ENCODE measurements at places on chromosomes 11 and 22.

DNA sequence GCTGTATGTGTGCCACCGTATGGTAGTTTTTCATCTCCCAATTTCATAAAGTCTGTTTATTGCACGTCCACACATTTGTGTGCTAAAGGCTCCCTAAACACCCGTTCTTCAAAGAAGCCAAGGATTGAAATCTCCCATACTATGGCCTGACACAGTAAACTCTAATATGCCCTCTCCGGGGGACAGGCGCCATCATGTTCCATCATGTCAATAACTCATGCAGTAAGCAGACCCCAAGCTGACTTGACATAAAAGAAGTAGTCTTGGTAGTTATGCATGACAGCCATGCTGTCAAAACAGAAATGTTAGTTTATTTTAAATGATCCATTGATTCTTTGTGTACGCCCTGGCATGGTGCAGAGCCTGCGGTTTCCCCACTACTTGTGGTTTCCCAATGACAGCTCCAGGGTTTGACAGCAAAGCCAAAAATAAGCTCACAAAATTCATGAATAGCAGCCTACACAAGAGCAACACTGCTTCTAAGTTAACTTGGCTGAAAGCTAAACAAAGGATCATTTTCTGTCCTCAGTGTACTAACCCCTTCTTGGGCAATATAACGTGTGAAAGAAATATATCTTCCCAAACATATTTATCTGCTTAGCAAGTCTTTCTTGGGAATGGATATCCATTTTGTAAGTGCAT is 56.5 kb upstream of the CABP7 start:
- DNase-seq, result no peak

GRCh38 chr22:28829358-28830181 is 29.2 kb upstream of the XBP1 start:
- peak; percentile 60 for DNase-seq

DNA sequence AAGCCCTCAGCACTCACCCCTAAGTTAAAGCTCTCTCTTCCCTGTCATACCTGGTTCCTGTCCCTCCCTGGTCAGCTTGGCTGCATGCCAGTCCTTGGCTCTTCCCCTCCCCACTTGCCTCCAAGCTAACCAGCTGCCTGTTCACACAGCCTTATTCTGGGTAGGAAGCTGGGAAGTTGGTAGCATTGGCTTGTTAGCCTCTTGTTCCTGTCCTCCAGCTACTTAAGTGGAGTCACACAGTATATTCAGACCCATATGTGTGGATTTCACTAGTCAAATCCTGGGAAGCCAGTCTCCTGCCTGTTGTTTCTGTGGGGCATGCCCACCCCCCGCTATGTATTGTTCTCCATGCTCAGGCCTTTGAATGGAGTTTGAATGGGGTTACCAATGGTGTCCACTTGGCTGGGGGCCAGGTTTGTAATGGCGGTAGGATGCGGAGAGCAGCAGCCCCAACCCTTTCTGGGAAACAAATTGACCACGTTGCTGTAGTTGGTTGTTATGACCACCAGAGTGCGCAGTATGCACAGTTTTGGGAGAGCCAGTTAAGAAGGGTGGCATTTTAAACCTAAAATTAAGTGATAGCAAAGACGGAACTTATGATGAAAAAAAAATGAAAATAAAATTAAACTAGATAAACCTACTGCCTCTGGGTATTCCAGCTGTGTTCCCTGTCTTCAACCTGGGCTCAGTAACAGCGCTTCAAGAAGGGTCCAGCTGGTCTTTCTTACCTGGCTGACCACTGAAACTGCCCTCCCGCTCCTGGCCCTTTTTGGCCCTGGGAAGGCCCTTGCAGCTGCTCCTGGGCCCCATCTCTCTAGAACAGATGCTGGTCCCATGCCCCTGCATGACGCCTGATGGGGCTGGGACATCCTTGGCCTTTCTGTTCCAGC is 10.7 kb upstream of the RPS3 start:
- DNase-seq, result peak; percentile 87

DNA sequence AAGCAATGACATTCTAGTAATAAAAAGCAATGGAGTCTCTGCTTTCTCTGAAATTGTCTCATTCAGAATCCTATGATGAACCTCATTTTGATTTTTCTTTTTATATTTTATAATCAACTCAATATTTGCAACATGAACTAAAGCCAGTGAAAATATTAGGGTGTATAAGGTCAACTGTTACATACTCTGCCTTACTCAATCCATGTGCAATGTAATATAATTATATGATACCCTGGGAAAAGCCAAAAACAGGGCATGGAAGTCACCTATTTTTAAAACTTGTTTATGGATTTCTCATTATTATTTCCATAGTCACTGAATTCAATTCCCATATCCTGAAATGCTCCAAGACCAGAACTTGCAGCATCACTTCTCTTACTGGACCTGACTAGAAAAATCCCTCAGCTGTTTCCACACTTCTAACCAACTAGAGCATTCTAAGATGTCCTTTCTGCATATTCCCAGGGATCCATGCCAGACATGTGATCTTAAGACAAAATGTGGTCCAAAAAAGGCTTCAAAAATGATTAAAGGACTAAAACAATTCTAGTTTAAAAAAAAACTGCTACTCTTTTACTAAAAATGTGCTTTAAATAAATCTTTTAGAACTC is 97.3 kb downstream of the GUCY1A2 start:
- DNase-seq, result peak; percentile 49

DNA sequence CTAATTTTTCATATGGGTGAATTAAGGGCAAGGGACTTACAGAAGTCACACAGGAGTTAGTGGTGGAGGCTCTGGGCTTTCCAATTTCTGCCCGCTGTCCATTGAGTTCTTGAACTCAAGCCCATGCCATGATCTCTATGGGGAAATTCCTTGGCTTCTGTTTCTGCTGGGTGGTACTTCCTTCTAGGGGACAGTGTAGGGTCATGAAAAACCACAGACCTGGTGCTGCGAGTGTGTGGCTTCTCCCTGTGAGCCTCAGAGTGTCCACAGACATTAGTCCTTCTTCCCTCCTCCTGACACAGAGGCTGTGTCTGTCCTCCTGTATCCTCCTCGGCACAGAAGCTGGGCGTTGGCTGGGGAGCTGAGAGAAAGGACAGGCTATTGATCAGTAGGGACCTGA is 6.3 kb upstream of the SEZ6L start:
- DNase-seq, result no peak

- DNase-seq, result no peak
Measured at GRCh38 chr11:122816761-122817520, 21.4 kb upstream of the CRTAM start.

DNA sequence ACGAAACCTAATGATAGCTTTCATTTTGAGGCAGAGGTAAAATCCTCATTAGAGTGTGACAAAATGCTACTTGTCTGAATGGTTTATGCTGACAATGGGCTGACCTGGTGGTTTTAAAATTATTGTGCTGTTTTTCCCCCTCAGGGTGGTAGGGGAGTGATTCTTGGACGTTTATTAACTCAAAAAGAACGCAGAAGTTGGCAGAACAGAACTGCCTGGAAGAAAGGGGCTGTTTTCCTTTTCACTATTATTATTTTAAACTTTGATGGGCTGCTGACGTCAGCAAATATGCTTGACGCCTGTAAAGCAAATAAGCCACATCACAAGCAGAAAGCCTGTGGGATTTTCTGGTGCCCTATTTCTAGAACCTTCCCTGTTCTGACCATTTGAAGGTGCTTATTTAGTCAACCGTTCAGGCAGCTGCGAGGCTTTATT is 4.0 kb downstream of the RASSF10 start:
- no peak for DNase-seq

DNA sequence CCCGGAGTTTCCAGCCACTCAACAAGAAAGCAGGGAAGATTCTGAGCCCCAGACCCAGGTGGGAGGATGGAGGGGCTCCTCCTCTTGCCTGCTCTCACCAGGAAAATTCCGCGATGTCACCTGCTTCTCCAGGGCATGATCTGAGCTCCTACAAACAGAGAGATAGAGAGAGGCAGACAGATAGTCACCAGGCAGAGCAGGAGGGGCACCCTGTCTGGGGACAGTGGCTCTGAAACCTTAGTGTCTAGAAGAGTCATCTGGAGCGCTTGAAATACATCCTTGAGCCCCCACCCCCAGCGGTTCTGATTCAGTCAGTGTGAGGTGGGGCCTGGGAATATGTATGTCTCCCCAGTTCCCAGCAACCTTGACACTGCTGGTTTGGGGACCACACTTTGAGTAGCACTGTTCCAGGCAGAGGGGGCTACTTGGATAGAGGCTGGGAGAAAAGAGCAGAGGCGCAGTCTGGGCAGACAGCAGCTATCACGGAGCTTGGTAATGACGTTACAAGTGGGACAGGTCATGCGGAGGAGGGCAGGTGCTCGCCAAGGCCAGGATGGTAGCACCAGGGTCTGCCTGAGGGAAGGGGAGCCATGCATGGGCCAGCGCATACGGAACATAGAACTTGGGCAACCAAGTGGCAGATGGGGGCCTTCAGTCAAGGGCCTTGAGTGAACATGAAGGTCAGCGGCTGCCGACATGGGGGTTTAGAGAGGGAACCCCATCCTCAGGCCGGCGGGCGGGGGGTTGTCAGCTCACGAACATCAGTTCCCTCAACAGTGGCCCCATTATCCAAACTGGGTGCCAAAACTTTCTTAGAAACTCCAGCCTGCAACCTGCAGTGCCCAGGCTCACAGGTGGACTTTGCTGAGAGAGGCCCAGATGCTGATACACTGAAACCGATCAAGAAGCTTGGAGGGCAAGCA is 60.9 kb upstream of the MYEOV start:
- no peak for DNase-seq

GRCh38 chr11:126431401-126432064 is 76.0 kb downstream of the ST3GAL4 start:
- no peak for DNase-seq

DNA sequence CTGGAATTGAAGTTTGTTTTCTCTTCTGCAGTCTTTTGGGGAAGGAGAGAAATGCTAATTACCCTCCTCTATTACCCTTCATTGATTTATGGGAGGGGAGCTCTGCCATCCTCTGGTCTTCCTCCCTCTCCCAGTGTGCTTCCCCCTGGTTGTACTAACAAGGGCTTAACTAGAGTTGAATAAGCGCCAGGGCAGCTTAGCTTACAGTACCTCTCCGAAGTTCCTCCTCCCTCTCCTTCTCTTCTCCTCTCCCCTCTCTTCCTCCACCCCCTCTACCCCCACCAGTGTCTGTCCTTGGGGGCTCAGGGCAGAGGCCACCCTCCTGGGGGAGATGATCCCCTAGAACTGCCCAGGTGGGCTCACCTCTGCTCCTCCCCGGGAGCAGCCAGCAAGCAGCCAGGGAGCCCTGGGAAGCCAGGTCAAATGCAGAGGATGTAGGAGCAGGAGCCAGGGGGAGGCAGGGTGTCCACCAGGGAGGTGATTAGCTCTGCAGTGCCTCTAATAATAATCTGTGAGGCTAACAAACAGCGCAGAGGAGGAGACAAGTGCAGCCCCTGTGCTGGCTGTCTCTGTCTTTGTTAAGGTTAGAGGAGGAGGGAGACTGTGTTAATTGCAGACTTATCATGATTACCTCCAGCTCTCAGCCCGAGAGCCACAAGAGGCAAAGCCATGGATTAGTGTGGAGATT is 191.6 kb upstream of the CADM1 start:
- no peak for DNase-seq

- no peak for DNase-seq
Measured at GRCh38 chr22:36864454-36865215, 3.8 kb downstream of the NCF4 start.

DNA sequence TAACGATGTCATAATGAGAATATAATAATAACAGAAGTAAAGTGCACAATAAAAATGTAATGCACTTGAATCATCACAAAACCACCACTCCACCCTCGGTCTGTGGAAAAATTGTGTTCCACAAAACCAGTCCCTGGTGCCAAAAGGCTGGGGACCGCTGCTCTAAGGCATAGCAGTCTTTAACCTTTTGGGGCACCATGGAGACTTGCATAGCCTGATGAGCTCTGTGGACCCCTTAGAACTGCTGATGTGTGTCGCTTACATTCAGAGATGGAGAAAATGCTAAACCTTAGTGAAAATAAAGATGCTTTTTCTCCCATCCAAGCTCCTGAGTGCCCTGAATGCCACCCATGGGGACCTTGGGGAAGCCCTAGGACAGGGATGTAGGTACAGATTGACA is 87.6 kb upstream of the SEPTIN5 start:
- no peak for DNase-seq

- DNase-seq, result no peak
Measured at GRCh38 chr11:134019500-134019899, 49.4 kb upstream of the JAM3 start.

GRCh38 chr11:112321501-112322172 is 61.0 kb upstream of the PLET1 start:
- peak; percentile 68 for DNase-seq

DNA sequence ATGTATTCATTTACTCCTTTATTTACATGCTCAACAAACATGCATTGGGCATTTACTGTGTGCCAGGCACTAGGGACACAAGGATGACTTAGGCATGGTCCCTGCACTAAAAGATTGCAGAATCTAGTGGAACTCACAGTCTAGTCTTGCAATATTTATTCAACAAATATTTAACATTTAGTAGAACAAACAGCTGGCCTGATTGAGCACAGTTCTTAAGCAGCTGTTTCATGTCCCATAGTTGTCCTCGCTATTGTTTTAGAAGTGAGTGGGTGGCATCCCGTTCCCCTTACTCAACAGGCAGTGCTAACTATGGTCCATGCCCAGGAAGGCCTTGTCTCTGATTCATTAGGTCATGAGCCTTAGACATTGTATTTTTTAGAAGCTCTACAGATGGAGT is 459.9 kb upstream of the CADM1 start:
- DNase-seq, result no peak

- no peak for DNase-seq
Measured at GRCh38 chr11:21323617-21324016, 654.2 kb downstream of the NELL1 start.

DNA sequence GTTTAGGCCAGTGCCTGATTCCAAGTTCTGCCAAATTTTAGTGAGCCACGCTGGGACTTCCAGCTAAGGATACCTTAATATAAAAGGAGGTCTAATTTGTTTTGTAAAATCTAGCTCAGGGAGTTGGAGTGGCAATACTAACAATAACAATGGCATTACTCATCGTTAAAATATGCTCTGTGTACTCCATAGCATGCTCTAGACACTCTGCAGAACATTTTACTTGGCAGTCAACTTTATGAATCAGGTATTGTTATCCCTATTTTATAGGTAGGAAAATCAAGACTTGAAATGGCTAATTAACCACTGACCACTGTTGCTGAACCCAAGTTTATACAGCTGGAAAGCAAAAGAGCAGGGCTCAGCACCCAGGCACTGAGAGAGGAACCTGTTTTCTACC is 485.0 kb upstream of the KIRREL3 start:
- no peak for DNase-seq

- no peak for DNase-seq
Measured at GRCh38 chr11:132278801-132279574, 908.6 kb downstream of the NTM start.

DNA sequence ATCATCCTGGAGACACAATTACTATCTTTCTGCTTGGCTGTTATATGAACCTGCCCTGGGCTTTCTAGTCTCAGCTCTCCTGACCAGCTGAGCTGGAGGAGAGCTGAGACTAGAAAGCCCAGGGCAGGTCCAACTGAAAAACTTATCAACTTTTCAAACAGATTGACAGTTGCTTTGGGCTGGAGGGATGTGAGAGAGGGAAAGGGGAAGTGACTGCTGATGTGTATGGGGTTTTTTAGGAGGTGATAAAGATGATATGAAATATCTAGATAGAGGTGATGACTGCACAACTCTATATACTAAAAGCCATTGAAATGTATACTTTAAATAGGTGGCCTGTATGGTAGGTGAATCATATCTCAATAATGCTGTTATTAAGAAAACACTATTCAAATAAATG is 60.2 kb upstream of the CHRM4 start:
- no peak for DNase-seq

All from brain (organoid and tissue), 16 donors.